Esophagus squamous epithelium (tissue), 5 donors: ENCODE measurements at places on chromosomes 13 and 19.

DNA sequence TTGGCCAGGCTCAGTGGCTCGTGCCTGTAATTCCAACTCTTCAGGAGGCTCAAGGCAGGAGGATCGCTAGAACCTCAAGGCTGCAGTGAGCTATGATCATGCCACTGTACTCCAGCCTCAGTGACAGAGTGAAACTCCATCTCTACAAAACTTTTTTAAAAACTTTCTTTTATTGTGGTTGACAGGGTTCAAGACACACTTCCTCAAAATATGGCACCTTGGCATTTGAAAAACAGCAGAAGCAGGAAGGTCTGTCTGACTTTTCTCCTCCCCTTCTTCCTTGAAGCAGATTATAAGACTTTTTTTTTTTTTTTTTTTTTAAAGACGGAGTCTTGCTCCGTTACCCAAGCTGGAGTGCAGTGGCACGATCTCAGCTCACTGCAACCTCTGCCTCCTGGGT, 100.3 kb downstream of the TM9SF2 start:
- no peak for DNase-seq

- DNase-seq: no peak
Measured at GRCh38 chr19:1313695-1314613, 28.3 kb downstream of the EFNA2 start.

- no peak for DNase-seq
Measured at GRCh38 chr19:18500376-18500775, 21.5 kb downstream of the ELL start.

DNA sequence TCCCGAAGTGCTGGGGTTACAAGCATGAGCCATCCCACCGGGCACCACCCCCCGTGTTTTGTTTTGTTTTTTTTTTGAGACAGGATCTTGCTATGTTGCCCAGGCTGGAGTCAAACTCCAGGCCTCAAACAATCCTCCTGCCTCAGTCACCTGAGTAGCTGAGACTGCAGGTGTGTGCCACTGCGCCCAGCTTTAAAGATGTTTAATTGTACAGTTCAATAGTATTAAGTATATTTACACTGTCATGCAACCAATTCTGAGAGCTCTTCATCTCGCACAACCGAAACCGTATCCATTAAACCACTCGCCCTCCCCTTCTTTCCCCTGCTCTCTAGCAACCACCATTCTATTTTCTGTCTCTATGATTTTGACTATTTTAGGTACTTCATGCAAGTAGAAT, 15.6 kb downstream of the NUCB1 start:
- DNase-seq: no peak

- DNase-seq: no peak
Measured at GRCh38 chr19:570251-570686, 2.1 kb upstream of the BSG start.

- DNase-seq: no peak
Measured at GRCh38 chr13:53151336-53152056, 122.9 kb downstream of the OLFM4 start.

DNA sequence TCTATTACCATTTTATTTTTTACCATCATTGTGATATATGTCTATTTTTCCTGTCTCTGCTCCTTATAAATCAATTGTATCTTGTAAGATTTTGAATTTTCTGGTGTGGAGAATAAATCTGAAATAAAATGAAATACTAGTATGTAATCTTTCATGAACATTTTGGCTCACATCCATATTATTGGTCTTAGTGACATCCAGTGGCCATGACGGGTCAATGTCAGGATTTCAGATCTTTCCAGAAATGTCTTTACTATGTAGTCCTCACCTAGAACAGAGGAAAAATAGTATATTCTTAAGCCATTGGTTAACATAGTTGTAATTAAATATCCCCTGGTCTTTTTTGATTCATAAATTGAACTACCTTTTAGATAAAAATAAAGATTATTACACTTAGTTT, 109.8 kb upstream of the GPC6 start:
- no peak for DNase-seq

GRCh38 chr13:20350382-20350763, 118.3 kb upstream of the GJB6 start:
- no peak for DNase-seq

GRCh38 chr19:10655457-10656312, 1.5 kb downstream of the ILF3 start:
- DNase-seq: no peak

DNA sequence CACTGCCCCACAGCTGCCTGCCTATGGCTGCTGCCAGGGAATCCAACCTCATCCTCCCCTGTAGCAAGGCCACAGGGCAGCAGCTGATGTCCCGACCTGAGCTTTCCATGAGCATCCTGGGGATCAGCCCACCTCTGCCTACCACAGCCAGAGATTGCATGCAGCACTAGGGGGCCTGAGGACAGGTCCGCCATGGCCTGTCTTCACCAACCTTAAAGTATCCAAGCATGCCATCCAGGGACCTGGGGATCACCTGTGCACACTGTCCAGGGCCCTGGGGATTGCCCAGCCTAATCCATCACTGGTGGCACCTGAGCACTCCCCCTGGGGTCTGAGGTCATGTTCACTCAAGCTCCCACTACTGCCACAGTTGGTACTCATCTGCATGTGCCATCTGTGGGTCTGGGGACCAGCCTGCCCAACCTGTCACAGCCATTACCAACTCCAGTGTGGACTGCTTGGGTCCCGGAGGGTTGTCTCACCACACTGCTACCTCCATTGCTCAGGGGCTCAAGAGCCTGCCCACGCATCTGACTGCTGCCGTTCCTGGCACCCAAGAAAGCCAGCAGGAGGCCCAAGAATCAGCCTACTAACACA, 53.0 kb downstream of the KCTD15 start:
- DNase-seq: no peak

GRCh38 chr19:33197591-33198000, 3.5 kb downstream of the LRP3 start:
- DNase-seq: no peak

GRCh38 chr19:38862321-38863059, 12.7 kb upstream of the HNRNPL start:
- DNase-seq: no peak

GRCh38 chr19:11652492-11652891, 55.2 kb downstream of the ZNF627 start:
- DNase-seq: no peak

DNA sequence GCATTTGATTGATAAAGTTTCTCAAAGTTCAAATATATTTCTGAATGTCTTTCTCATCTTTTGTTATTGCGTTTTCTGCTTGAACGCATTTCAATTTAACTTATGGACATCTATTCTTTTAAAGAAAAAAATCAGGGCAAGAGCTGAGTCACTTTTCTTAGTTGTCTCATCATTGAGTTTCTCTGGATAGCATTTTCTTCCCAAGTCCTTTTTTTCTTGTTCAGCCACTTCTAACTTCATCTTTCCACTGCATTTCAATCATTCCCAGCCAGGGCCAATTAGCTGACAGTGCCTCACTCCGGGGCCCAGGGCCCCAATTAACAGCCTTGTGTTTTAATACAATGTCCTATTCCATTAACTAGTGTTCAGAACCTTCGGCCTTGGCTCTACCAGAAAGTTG, 216.3 kb downstream of the B3GLCT start:
- DNase-seq: no peak

- no peak for DNase-seq
Measured at GRCh38 chr13:26377038-26377437, 123.1 kb downstream of the CDK8 start.

- no peak for DNase-seq
Measured at GRCh38 chr19:17519967-17520366, 8.5 kb downstream of the PGLS start.

- no peak for DNase-seq
Measured at GRCh38 chr19:1266916-1267476, 2.1 kb upstream of the CIRBP start.

DNA sequence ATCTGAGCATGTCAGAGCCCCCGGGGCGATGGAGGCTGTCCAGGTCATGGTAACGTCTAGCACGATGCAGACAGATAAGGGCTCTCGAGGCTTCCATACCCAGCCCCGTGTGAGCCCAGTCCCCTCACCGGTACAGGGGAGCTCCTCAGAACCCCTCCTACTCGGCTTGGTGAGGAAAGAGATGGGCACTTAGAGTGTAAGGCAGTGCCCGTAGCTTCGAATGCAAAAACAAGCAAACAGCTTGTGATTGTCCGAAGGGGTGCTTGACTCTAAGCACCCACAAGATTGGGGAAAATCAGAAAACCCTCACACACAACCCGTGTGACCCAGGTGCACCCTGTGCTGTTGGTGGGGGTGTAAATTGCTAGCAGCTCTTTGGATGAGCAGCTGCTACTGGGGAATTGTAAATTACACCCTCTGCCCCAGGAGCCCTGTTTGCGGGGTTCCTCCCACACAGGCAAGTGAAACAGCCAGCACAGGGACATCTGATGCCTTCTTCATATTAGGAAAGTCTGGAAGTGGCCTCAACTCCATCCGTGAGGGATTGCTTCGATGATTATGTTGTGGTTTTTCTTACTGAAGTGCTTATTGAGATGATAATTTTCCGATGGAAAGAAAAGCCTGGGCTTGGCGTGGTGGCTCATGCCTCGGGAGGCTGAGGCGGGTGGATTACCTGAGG, 918 bp upstream of the PSPN start:
- no peak for DNase-seq

DNA sequence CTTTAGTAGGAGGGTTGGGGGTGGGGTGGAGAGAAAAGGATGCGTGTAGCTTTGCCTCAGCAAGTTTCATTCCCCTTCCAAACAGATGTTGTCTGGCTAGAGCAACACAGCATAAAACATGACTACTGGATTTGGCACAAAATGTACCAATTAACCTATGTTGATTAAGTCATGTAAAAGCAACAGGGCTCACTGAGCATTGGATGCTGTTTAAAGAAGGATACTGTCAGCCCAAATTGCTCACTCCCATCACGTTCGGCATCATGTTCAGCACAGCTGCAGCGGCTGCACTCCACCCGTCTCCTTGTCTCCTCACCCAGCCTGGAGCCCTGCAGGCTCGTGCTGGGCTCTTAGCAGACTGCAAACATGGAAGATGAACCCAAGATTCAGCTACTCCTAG, 77.5 kb downstream of the DLEU7 start:
- DNase-seq: no peak

DNA sequence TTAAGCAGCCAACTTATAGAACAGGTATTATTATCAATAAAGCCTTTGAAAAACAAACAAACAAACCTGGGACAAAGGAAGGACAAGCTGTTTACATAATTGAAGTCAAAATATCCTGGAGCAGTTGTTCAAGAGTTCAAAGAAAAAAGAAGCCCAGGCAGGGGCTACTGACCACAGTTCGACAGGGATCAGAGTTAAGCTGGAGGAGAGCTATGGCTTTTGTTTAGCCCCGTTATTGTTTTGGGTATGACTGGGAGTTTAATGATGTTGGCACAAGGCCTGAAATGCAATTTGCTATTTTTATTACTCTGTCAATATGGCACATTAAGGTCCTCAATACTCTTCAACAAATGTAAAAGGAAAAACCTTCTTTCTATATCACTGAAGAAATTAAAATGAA, 624.4 kb upstream of the KLHL1 start:
- DNase-seq: no peak

- no peak for DNase-seq
Measured at GRCh38 chr19:8703223-8703622, 4.6 kb upstream of the ACTL9 start.

GRCh38 chr13:43664700-43665191, 122.0 kb downstream of the ENOX1 start:
- no peak for DNase-seq

GRCh38 chr13:58018020-58018419, 386.5 kb downstream of the PCDH17 start:
- no peak for DNase-seq
